Pancreas (tissue), 10 donors: ENCODE measurements at places on chromosomes 2 and 18. TPM values are rescaled to one million over a fixed set of nuclear protein-coding genes. Genes with fewer than 3 reads are reported as not detected.

Gene CFAP65
- 0.22 TPM for total RNA-seq

Gene OSR1
- total RNA-seq: 0.98 TPM

Gene PRKAG3
- not detected for total RNA-seq

Gene PLA2R1
- 0.83 TPM for total RNA-seq

Gene UGT1A3
- total RNA-seq: not detected

Gene COPS7B
- total RNA-seq: 9.4 TPM

Gene RFTN2
- total RNA-seq: 7.6 TPM

DNA sequence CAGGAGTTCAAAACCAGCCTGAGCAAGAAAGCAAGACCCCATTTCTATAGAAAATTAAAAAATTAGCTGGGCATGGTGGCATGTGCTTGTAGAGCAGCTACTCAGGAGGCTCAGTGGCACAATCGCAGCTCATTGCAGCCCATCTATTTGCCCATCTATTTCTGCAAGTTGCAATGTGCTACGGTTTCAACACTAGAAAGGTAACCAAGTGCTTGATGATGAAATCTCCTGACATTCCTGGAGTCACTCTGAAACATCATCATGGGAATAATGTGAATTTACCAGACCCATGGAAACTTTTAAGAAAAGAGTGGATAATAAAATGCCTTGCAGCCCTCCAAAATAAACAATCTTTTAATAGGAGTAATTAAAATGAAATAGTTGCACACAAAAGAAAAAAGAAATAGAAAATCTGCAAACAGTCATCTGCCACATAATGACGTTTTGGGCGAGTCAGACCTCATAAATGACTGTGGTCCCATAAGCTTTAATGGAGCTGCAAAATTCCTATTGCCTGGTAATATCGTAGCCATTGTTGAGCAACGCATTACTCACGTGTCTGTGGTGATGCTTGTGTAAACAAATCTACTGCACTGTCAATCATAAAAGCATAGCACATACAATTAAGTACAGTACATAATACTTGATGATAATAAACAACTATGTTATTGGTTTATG, 46.6 kb upstream of the AMMECR1L start:
- H3K27ac ChIP-seq: no peak overlapping the region
- no peak overlapping the region for H3K4me3 ChIP-seq
- DNase-seq: no peak

DNA sequence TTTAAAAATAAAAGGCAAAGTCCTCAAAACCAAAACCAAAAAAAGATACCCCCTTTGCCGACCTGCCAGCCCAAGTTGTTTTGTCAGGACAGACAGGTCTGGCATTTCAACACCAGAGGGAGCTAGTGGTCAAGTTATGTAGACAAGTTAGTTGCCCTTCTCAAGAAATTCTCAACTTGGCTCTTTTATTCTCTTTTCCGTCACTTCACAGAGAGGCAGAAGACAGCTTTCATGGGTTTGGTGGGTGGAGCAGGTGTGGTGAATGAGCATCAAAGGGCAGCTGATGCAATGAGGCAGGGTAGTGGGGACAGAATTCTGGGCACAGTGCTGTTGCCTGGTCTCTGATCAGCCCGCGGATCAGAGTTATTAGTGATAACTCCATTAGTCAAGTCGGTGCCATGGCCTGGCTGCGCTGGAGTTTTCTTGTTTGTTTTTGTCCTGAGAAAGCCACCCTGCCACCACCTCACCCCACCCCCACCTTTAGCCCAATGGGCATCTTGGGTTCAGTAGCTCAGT, 303.7 kb upstream of the EPAS1 start:
- H3K4me1 ChIP-seq: peaks cover 24% of the 10 kb centered on the region
- peak overlapping the region; percentile 79 for H3K27ac ChIP-seq
- H3K27me3 ChIP-seq: no peaks in the 10 kb centered on the region
- DNase-seq: no peak

DNA sequence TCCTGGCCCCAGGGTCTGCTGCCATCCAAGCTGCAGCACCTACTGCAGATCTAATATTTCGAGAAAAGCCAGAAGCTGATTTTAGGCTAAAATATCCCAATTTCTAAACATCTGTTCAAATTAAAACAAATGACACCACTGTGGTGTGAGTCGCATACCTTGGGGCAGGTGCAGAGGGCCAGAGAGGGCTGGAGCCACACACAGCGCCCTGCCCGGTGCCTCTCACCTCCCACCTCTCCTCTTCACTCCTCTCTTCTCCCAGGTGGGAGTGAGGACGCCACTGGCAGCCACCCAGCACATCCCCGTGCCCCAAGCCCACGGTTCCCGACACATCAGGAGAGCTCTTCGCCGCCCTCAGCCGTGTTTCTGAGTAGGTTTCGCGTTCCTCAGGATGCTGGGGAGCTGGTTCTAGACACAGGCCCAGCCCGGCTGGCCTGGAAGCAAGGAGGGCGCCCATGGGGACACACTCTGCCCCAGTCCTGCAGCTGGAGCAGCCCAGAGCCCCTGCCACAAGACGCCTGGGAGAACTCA, 21.4 kb downstream of the THAP4 start:
- no peak overlapping the region for H3K27ac ChIP-seq
- H3K36me3 ChIP-seq: no peaks in the 10 kb centered on the region
- H3K27me3 ChIP-seq: no peaks in the 10 kb centered on the region
- DNase-seq: no peak
- no peaks in the 10 kb centered on the region for H3K4me1 ChIP-seq

- H3K36me3 ChIP-seq: no peaks in the 10 kb centered on the region
- H3K4me3 ChIP-seq: peak overlapping the region; percentile 63
- no peaks in the 10 kb centered on the region for H3K27me3 ChIP-seq
- H3K4me1 ChIP-seq: peaks cover 7% of the 10 kb centered on the region
Measured at GRCh38 chr2:113157897-113158753, 15.6 kb upstream of the PSD4 start.

- H3K27ac ChIP-seq: no peak overlapping the region
- no peaks in the 10 kb centered on the region for H3K27me3 ChIP-seq
- DNase-seq: no peak
- H3K36me3 ChIP-seq: no peaks in the 10 kb centered on the region
Measured at GRCh38 chr2:232854082-232854481, 16.0 kb upstream of the SNORC start.

GRCh38 chr2:74162951-74163350, 15.2 kb upstream of the BOLA3 start:
- no peaks in the 10 kb centered on the region for H3K4me1 ChIP-seq
- no peak for DNase-seq
- H3K36me3 ChIP-seq: peaks cover 35% of the 10 kb centered on the region
- H3K27ac ChIP-seq: no peak overlapping the region
- no peaks in the 10 kb centered on the region for H3K27me3 ChIP-seq

GRCh38 chr2:32358111-32358482, 1.3 kb downstream of the BIRC6 start:
- no peak for DNase-seq
- H3K36me3 ChIP-seq: no peaks in the 10 kb centered on the region
- H3K27ac ChIP-seq: peak overlapping the region; percentile 90
- no peaks in the 10 kb centered on the region for H3K27me3 ChIP-seq
- H3K4me3 ChIP-seq: peak overlapping the region; percentile 96

GRCh38 chr2:149310349-149310748, 20.0 kb upstream of the LYPD6 start:
- no peaks in the 10 kb centered on the region for H3K36me3 ChIP-seq
- H3K27me3 ChIP-seq: no peaks in the 10 kb centered on the region
- no peak overlapping the region for H3K4me3 ChIP-seq
- no peak for DNase-seq
- H3K27ac ChIP-seq: no peak overlapping the region
- no peaks in the 10 kb centered on the region for H3K4me1 ChIP-seq

- no peak overlapping the region for H3K27ac ChIP-seq
- no peak overlapping the region for H3K4me3 ChIP-seq
- no peaks in the 10 kb centered on the region for H3K27me3 ChIP-seq
- no peak for DNase-seq
- H3K4me1 ChIP-seq: no peaks in the 10 kb centered on the region
Measured at GRCh38 chr2:101617796-101618195, 79.7 kb upstream of the MAP4K4 start.

DNA sequence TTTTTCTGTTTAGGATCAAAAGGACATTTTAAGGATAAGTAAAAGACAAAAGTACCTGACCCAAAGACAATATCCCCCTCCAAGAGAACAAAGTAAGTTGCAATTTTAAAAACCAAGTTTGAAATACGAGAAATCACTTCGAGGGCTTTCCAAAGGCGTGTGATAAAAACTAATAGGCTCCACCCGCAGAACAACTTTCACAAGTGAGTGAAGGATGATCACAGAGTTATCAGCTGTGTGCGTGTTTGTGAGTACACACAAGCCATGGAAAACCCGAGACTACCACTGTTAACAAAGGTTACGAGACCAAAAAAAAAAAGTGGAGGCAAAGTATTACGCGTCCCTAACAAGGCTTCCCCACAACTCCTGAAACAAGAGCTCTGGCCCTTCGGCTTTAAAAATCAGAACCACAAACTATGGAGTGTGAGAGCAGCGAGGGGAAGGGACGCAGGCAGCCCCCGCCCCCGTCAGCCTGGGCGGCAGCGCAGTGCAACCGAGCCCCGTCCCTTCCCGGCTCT, 719 bp downstream of the SMAD2 start:
- no peaks in the 10 kb centered on the region for H3K27me3 ChIP-seq
- H3K36me3 ChIP-seq: no peaks in the 10 kb centered on the region
- DNase-seq: no peak
- H3K27ac ChIP-seq: peak overlapping the region; percentile 89
- H3K4me1 ChIP-seq: peaks cover 38% of the 10 kb centered on the region

GRCh38 chr2:101442042-101442666, 32.8 kb downstream of the RFX8 start:
- no peaks in the 10 kb centered on the region for H3K27me3 ChIP-seq
- DNase-seq: no peak
- no peaks in the 10 kb centered on the region for H3K4me1 ChIP-seq
- no peak overlapping the region for H3K27ac ChIP-seq
- no peaks in the 10 kb centered on the region for H3K36me3 ChIP-seq

DNA sequence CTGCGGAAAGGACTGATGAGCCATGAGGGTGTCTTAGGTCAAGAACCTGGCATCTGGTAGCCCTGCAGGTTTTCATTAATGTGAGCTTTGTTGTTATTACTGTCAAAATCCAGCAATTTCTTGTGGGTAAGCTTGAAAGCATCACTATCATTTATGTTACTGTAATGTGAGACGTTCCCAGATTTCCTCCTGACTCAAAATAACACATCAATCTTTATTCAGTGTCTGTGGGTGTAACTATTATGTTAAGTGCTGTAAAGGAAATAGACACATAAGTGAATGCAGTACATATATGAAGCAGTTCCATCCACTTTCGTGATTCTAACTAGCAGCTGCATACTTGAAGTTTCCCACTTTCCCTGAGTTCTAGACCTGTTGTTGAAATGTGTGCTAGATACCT, 89.8 kb downstream of the FHOD3 start:
- H3K36me3 ChIP-seq: no peaks in the 10 kb centered on the region
- H3K27ac ChIP-seq: no peak overlapping the region
- no peaks in the 10 kb centered on the region for H3K4me1 ChIP-seq
- DNase-seq: no peak
- no peak overlapping the region for H3K4me3 ChIP-seq
- H3K27me3 ChIP-seq: no peaks in the 10 kb centered on the region

DNA sequence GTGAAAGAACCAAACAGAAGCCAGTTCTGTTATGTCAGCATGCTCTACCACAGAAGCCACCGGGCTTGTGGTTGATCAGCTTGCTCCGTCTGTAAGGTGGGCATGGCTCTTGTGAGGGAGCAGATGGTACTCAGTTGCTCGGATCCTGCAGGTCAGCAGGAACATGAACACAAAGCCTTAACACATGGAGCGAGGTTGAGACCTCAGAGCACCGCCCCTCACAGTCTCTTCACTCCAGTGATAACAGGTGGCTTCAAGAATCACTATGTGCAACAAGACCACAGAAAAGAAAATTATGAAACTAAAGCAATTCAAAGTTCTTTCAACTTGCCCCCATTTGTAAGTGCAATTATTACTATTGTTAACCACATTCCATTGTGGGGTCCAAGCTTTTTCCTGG, 72.1 kb downstream of the OSBPL6 start:
- no peak overlapping the region for H3K27ac ChIP-seq
- DNase-seq: no peak
- H3K4me3 ChIP-seq: no peak overlapping the region
- no peaks in the 10 kb centered on the region for H3K4me1 ChIP-seq
- no peaks in the 10 kb centered on the region for H3K36me3 ChIP-seq

GRCh38 chr2:223767341-223767740, 70.0 kb downstream of the AP1S3 start:
- H3K4me1 ChIP-seq: no peaks in the 10 kb centered on the region
- no peak overlapping the region for H3K4me3 ChIP-seq
- H3K36me3 ChIP-seq: no peaks in the 10 kb centered on the region
